Activated T-cell treated with anti-CD3 and anti-CD28 coated beads, Interleukin-2, amount 50 U/mL, for 72 hours (primary cell): ENCODE measurements at places on chromosomes 1 and 21. TPM values are rescaled to one million over a fixed set of nuclear protein-coding genes. Genes with fewer than 3 reads are reported as not detected.

DNA sequence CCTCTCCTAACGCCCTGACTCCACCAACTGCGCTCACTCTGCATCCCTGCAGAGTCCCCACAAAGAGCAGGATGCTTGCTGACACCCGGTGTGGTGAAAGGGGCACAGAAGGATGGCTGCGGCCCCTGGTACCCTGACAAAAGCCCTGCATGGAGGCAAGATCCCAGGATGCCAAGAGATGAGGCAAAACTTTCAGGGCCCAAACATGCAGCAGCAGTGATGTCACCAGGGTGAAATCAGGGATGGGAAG lies 36.6 kb downstream of the SLC9A1 start:
- no peak for DNase-seq

Gene SRSF4
- 141 TPM for total RNA-seq

GRCh38 chr1:69492286-69492685 lies 75.4 kb upstream of the LRRC7 start:
- no peak for DNase-seq

Gene CFAP74
- not detected for total RNA-seq

- DNase-seq: no peak
Measured at GRCh38 chr1:161382214-161383019, 14.7 kb upstream of the CFAP126 start.

GRCh38 chr1:2242814-2243725 lies 15.0 kb downstream of the SKI start:
- DNase-seq: no peak

DNA sequence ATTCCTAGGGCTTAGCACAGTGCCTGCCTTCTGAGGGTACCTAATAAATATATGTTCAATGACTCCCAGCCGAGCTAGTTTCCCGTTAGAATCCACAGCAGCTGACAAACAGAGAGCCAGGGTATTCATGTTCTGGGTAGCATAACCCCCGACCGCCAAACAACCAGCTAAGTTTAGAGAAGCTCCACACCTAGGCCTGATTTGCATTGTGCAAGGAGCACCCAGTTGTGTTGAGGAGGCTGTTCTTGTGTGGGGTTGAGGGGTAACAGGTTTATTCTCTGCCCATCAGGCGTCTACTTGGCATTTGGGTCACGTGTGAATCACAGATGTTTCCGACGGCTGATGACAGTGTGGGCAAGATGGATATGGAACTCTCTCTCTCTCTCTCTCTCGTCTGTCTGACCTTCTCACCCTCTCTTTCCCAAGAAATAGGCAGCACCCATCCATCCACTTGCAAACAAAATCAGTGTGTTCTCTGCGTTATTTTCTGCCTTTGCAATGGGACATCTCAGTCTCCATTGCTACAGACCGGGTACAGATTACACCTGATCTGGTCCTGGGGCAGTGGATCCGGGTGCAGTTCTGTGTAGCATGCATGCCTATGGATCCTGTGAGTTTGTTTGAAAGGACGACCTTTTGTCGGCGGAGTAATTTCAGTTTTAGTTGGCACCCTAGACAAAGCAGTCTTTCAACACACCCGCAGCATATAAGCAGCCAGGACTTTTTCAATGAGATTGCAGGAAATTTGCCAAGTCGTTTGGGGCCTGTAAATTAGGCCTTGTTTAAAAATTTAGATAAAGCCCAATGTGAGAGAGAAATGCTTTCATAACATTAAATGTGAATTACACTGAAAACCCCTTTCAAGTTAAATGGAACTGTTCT lies 29.4 kb downstream of the KAZN start:
- no peak for DNase-seq

Gene PAPPA2
- total RNA-seq: 3.3 TPM

GRCh38 chr1:110430366-110430765 lies 20.6 kb upstream of the PROK1 start:
- DNase-seq: no peak

Gene TP73
- total RNA-seq: 0.65 TPM

Gene C8B
- total RNA-seq: not detected

DNA sequence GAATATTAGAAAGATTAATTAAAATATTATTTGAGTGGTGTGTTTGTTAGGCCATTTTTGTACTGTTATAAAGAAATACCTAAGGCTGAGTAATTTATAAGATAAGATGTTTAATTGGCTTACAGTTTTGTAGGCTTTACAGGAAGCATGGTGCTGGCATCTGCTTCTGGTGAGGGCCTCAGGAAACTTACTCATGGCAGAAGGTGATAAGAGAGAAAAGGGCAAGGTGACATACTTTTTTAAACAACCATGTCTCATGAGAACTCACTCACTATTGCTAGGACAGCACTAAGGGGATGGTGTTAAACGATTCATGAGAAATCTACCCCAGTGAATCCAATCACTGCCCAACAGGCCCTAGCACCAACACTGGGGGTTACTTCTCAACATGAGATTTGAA lies 56.7 kb upstream of the RGS21 start:
- DNase-seq: no peak

GRCh38 chr1:103250441-103250861 lies 142.1 kb upstream of the COL11A1 start:
- DNase-seq: no peak

GRCh38 chr1:116471241-116471640 lies 98.2 kb downstream of the ATP1A1 start:
- no peak for DNase-seq
